Fibroblast of skin of right quadriceps (primary cell): ENCODE measurements at places on chromosomes 3 and 15.

- DNase-seq = peak; percentile 81
Measured at GRCh38 chr3:142209655-142210054, 15.7 kb downstream of the GK5 start.

DNA sequence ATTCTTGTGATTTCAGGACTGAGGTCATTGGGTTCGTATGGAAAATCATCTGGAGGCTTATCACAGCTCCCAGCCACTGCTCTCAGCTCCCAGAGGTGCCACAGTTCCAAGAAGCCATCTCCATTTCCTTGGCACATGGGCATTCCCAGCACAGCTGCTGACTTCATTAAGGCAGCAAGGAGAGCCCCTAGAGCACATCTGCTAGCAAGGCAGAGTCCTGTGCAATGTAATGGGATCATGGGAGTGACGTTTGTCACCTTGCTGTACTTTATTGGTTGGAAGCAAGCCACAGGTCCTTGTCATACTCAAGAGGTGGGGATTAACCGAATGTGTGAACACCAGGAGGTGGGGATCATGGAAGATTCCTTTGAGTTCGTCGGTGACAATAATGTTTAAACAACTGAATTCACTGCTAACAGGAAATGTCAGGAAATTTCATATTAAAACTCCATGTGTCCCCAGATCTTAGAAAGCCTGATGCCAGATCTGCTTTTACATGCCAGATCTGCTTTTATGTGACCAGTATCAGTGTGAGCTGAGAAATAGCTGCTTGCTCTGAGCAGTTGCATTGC lies 148.8 kb downstream of the GABRG3 start:
- DNase-seq = no peak

DNA sequence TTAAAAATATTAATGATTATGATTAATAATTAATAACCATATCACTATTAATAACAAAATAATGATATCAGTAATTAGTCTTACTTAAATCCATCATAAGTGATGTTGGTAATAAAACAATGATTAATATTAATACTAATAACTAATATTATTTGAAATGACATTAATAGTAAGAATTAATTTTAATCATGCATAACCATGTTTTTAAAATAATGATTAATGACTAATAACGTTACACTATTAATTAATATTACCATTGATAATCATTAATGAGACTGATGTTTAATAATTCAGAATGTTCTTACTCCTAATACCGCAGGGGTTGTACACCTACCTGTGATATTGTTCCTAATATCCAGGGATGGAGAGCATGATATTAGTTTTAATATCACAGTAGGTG lies 53.4 kb upstream of the FRG2C start:
- DNase-seq = no peak

GRCh38 chr15:66893294-66893693 lies 172.1 kb upstream of the SMAD3 start:
- no peak for DNase-seq

GRCh38 chr3:113601240-113601639 lies 68.9 kb downstream of the SIDT1 start:
- DNase-seq = no peak

DNA sequence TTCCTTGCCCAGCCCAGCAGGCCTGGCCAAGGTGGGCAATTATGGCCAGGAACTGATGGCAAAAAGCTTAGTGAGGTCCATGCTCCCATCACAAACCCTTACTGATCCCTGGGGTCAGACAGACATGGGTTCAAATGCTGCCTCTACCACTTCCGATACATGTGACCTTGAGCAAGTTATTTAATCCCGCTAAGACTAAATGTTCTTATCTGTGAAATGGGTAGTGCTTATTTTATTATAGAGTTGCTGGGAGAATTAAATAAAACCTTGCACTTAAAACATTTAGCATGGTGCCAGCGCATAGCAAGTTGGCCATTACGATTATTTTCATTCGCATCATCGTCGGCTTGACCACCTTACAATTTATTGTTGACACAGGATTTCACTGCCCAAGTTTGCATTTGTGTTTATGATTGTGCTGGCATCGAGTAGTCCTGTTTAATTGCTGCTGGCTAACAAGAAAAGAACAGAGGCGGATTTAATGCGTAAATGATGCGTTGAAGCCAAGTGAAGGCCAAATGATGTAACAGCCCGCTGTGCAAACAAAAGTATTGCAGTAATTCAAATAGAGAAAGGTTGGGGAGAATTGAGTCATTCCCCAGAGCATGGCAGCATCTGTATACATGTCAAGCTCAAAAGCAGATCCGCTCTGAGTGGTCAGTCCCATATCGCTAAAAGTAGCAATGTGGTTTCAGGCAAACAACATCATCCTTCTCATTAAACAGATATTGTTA lies 7.3 kb upstream of the FURIN start:
- no peak for DNase-seq

- no peak for DNase-seq
Measured at GRCh38 chr3:59904296-59904695, 854.5 kb upstream of the CFAP20DC start.

- no peak for DNase-seq
Measured at GRCh38 chr3:151318991-151319390, 2.4 kb upstream of the GPR87 start.
